ENCODE measurements at places on chromosomes 4 and X. TPM values are rescaled to one million over a fixed set of nuclear protein-coding genes. Genes with fewer than 3 reads are reported as not detected.

DNA sequence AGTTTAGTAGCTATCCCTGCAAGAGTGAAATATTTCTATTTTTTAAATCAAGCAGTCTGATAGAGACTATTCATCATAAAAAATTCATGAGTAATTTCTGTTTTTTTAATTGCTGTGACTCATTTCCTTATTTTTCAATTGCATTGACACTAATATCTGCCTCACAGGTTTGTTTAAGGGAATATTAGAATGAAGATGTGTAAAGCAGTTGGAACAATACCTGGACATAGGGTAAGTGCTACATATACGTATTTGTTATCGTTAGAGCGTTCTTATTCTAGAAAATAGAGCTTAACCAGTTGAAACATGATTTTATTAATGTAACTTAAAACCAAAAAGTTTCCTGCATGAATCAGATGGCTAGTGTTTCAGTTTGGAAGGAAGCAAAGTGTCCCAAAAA, 2211.3 kb downstream of the PCDH7 start:
- DNase-seq = no peak

CLTRN gene
- polyA plus RNA-seq = 0.07 TPM

PABPC1L2A gene
- not detected for polyA plus RNA-seq

GRCh38 chr4:10831727-10832408, 147.3 kb upstream of the CLNK start:
- DNase-seq = no peak

GRCh38 chr4:54719378-54719777, 61.6 kb downstream of the KIT start:
- DNase-seq = no peak

MAGEA6 gene
- not detected for polyA plus RNA-seq

DNA sequence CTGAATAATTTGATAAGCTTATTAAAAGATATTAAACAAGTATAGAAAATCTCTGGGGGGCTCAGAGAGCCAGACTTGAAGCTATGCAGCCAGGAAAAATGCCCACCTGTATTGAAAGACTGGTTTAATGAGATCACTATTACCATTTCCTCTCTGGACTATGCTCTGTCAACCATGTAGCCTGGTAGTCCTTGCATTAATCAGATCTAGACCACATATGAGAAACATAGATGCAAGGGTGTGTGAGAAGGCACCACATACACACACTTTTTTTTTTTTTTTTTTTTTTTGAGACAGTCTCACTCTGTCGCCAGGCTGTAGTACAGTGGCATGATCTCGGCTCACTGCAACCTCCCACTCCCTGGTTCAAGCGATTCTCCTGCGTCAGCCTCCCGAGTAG, 75.9 kb upstream of the ATP8A1 start:
- no peak for DNase-seq

ENPP6 gene
- 0.07 TPM for polyA plus RNA-seq

GRCh38 chr4:39263895-39264294, 81.6 kb downstream of the WDR19 start:
- no peak for DNase-seq

GRCh38 chr4:19406789-19407188, 844.9 kb upstream of the SLIT2 start:
- no peak for DNase-seq

OTC gene
- 0.20 TPM for polyA plus RNA-seq

ZFYVE28 gene
- 6.3 TPM for polyA plus RNA-seq

DNA sequence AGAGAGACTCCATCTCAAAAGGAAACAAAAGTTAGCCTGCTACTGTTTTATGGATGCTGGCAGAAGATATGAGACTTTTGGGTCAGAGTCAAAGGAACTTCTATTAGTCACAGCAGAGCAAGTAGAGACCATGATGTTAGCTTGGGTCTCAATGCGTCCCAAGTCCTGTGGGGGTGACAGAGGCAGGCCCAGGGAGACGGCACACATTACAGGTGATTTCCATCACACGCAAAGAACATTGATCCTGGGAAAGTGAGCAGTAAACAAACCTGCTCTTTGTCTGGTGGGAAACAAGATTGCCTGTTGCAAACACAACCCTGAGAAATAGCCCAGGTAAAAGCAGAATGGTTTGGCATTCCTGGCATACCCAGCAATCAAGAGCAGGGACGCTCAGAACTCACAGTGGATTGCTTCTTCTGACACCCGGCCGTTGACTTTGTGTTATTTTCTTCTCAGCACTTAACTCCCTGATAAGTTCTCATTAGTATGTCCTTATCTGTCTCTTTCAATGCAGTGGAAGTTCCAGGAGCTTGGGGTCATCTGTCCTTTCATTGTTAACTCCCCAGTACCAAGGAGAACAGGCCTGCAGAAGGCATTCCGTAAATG, 51.2 kb upstream of the LGI2 start:
- DNase-seq = no peak

PF4V1 gene
- not detected for polyA plus RNA-seq

DNA sequence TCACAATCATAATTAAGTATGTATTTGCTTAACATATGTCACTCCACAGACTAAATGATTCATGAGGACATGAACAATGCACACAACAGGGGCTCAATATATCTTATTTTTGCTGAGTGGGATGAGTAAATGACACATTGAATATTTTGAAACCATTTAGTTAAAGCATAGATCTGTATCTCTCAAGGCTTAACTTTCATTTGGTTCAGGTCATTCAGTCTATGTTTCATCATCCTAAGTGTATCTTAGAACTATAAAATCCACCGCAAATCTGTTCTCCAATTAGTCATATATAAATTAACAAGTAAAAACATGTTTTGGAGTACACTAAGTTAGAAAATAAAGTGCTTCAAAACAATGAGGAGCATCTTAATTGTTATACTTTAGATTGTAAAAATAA, 45.8 kb downstream of the AREG start:
- no peak for DNase-seq

MAGEA2B gene
- not detected for polyA plus RNA-seq

DNA sequence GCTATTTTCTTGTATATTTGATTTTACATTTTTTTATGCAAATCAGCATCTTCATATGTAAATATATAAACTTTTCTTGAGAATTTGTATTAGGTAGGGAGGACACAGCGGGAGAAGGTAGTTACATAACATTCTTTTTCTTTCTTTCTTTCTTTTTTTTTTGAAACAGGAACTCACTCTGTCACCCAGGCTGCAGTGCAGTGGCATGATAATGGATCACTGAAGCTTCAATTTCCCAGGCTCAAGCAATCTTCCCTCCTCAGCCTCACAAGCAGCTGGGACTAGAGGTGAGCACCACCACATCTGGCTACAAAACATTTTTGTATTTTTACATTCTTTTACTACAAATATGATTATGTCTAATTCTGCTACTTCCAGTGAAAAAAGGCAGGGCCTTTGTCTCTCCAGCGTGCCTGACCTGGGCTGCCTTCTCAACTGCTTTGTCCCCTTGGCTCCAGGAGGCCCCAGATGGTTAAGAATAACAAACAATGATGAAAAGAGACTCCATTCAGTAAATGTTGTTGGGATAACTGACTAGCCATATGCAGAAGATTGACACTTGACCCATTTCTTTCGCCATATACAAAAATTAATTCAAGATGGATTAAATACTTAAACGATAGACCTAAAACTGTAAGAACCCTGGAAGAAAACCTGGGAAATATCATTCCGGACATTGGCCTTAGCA, 46.5 kb upstream of the FAT4 start:
- no peak for DNase-seq

DNA sequence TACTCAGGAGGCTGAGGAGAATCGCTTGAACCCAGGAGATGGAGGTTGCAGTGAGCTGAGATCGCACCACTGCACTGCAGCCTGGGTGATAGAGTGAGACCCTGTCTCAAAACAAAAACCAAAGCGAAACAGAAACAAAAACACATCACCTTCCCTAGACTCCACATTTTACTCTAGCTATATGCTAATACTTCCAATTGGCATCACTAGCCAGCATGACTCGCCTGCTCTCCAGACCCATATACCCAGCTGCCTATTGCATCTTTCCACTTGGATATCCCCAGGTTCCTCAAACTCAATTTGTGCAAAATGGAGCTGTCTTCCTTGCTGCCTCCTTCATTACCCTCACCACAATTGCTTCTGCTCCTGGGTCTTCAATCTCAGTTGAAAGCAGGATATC, 22.4 kb upstream of the LAP3 start:
- DNase-seq = no peak

SMIM20 gene
- polyA plus RNA-seq = 27.4 TPM

PRR32 gene
- polyA plus RNA-seq = 0.28 TPM

DNA sequence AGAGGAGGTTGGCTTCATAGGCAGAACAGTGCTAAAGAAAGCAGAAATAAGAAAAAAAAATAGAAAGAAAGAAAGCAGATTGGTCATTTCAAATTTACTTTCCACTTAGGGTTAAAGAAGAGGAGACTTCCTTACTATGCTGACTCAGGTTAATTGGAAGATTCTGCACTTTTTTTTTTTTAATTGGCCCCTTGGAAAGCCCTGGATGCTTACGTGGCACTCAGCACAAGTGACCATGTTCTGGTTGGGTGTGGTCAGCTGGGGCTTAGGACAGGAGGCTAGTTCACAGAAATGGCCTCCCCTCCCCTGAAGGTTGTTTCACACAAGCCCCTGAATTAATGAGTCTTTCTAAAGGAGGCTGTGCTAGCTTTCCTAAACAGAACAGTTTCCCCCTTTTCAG, 14.5 kb downstream of the MAGEA9B start:
- DNase-seq = no peak

- DNase-seq = no peak
These were observed 15.1 kb downstream of the LRPAP1 start for GRCh38 chr4:3516836-3517730.

DNA sequence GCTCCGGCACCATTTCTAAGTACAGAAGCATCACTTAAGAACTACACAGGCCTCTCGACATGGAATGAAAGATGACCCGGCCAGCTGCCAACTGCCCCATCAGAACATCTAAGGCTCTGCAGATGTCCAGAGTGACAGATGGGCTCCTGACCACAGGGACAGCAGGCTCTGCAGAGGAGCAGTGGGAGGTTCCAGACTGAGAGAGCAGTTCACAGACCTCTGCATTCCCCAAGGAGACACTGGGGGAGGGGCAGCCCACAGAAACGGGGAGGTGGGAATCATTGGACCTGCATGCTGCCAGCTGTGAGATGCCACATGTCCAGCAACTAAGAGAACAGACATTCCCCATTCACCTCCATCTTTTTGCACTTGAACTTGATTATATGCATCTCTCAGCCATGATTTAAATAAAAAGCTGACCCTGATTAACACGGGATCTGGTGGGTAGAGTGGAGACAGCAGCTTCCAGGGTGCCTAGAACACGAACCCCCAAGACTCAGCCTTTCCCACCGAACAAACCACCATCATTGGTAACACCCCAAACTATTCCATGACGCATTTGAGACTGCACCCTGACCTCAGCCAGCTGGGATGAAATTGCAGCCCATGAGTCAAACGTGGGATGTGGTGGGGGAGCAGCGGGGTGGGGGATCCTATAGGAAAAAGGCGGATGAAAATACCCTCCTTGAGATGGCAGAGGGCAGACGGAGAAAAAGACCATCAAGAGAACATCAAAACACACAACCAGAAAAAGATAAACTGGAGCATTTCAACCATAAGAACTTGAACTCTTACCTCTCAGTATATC, 47.2 kb downstream of the AFAP1 start:
- DNase-seq = no peak

DNA sequence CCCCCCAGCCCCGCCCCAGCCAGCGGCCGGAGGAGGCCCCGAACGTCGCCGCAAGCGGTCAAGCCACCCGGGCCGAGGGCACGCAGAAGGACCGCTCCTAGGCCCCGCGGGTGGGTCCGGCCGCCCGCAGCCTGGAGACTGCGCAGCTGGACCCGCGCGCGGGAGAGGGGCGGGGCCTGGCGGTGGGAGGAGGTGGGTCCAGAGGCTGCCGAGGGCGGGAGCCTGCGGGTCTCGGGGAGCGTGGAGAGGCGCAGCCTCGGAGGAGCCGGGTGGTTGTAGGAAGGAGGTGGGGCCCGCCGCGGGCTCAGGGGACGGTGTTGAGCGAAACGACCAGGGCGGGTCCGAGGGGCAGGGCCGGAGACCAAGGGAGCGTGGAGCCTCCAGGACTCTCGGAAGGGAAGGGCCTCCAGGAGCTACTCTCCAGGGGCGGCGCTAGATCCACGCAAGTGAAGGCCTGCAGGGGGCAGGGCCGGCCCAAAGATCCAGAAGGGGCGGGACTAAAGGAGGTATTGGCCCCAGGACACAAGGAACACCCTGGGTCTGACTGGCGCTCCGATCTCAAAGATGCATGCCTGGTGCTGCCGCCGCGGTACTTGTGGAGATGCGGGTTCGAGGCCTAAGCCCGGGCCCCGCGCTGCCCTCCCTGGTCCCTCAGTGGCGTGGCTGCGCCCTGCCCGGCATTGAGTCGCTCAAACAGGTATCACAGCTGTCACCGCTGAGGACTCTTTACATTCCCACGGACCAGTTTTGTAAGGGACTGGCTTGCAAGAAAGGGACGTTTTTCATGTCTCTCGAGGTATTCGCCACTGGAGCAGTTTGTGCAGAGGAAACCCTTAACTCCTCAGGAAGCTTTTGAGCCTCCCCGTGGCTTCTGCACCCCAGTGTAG, 5.9 kb downstream of the TIMM17B start:
- DNase-seq = peak; percentile 83

NAT8L gene
- 0.29 TPM for polyA plus RNA-seq

DNA sequence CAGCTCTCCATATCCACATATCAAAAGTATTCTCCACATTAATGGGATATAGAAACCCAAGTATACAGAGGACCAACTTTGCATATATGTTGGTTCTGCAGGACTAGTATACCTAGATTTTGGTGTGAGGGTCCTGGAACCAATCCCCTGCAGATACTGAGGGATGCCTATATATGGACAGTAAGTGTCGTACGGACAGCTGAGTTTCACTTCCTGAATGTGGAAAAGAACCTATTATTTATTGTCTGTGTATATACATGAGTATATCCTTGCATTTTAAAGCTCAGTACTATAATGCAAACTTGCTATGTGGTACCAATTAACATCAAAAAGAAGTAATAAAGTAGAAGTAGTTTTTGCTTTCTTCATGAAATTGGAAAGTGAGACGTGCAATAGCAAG, 101.9 kb downstream of the FBXW7 start:
- no peak for DNase-seq

- no peak for DNase-seq
These were observed 33.5 kb upstream of the CHRNA9 start for GRCh38 chr4:40301603-40302002.

UGT2B11 gene
- not detected for polyA plus RNA-seq

GRCh38 chr4:52510939-52511565, 148.0 kb downstream of the USP46 start:
- DNase-seq = no peak

GRCh38 chr4:139458999-139459398, 5.1 kb downstream of the RAB33B start:
- DNase-seq = no peak

DNA sequence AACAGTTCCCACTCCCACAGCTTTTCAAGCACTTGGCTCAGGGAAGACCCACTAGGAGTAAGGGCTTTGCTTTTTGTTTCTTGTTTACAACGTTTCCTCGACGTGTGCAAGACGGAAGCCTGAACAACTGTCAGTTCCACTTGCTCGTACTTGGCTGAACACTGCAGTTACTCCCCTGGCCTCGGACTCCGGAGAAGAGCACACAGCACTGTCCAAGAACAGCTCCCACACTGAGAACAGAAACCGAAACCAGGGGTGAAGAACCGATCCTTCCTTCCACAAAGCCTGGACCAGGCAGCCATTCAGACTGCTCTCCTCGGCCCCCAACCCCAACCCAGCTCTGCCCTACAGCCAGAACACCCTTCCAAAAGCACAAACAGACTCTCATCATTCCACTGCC, 25.5 kb downstream of the IRF2 start:
- no peak for DNase-seq

PITX2 gene
- not detected for polyA plus RNA-seq
